ENCODE measurements at places on chromosomes 16 and 17. TPM values are rescaled to one million over a fixed set of nuclear protein-coding genes. Genes with fewer than 3 reads are reported as not detected.

The AP2B1 gene
- total RNA-seq, result 48.7 TPM

GRCh38 chr16:5633845-5634440, 536.3 kb upstream of the EEF2KMT start:
- no peaks in the 10 kb centered on the region for H3K4me1 ChIP-seq
- H3K4me3 ChIP-seq, result no peak overlapping the region
- H3K36me3 ChIP-seq, result no peaks in the 10 kb centered on the region

DNA sequence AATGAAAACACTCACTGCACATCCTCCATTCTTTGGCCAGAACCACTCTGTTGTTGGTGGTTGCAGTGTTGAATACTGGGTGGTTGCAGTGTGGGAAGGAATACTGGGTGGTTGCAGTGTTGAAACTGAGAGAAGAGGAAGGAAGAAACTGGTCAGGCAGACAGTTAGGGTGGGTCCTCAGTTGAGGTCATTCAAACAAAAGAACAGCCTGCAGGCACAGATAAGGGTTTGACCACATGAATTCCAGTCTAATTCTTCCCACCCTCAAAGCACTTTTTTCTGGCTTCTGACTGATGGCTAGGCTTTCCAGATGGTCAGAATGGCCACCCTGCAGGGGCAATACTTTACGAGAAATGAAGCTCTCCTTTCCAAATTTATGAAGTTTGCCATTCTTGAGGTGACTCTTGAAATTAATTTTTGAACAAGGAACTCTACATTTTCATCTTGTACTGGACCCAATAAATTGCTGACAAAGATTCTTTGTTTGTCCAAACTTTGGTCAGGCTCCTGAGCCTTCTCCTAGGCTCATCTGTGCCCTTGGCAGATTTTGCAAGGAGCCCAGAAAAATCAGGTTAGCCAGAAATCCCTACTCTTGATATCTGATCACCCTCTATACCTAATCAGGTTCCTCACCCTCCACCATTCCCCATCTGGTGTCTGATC, 596.6 kb upstream of the CDH5 start:
- H3K4me1 ChIP-seq, result no peaks in the 10 kb centered on the region
- no peak for DNase-seq
- no peak overlapping the region for H3K27ac ChIP-seq
- H3K27me3 ChIP-seq, result no peaks in the 10 kb centered on the region
- no peak overlapping the region for H3K4me3 ChIP-seq
- H3K36me3 ChIP-seq, result no peaks in the 10 kb centered on the region

The KRT25 gene
- total RNA-seq, result not detected
